GM23248 (cell line): ENCODE measurements at places on chromosomes 11 and 22.

GRCh38 chr11:92443199-92443598 is 218.6 kb downstream of the FAT3 start:
- no peaks in the 10 kb centered on the region for H3K4me1 ChIP-seq
- no peak for DNase-seq
- H3K4me3 ChIP-seq: no peak overlapping the region
- no peaks in the 10 kb centered on the region for H3K36me3 ChIP-seq
- H3K27me3 ChIP-seq: 0 out of 2 replicates have a peak, but pooled peaks cover 17% of the 10 kb centered on the region
- no peak overlapping the region for H3K27ac ChIP-seq

- no peaks in the 10 kb centered on the region for H3K4me1 ChIP-seq
- H3K36me3 ChIP-seq: peaks cover 36% of the 10 kb centered on the region
- no peak overlapping the region for H3K27ac ChIP-seq
- H3K4me3 ChIP-seq: no peak overlapping the region
- DNase-seq: no peak
- H3K27me3 ChIP-seq: no peaks in the 10 kb centered on the region
Observed at GRCh38 chr11:68181719-68182451, 31.2 kb downstream of the KMT5B start.

DNA sequence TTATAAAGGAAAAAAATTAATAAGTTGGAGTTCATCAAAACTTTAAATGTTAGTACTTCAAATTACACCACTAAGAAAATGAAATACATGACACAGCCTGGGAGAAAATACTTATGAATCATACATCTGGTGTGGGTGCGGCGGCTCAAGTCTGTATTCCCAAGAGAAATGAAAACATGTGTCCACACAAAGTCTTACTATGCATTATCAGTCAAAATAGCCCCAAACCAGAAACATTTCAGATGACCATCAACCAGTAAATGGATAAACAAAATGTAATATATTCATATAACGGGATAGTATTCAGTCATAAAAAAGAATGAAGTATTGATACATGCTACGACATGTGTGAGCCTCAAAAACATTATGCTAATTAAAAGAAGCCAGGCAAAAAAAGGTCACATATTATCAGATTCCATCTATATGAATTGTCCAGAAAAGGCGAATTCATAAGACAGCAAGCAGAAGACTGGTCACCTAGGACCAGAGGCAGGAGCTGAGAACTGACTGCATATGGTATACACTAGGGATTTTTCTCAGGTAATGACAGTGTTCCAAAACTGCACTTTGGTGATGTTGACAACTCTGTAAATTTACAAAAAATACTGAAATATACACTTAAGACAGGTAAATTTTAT is 5.3 kb upstream of the AKIP1 start:
- DNase-seq: peak; percentile 96
- peak overlapping the region; percentile 64 for H3K27ac ChIP-seq
- 0 out of 2 replicates have a peak overlapping the region, but pooled peaks have one; percentile 18 for H3K4me3 ChIP-seq

GRCh38 chr11:73321604-73322381 is 13.7 kb downstream of the ARHGEF17 start:
- DNase-seq: peak; percentile 66
- H3K27ac ChIP-seq: peak overlapping the region; percentile 74
- no peak overlapping the region for H3K4me3 ChIP-seq
- H3K36me3 ChIP-seq: no peaks in the 10 kb centered on the region
- H3K4me1 ChIP-seq: peaks cover 62% of the 10 kb centered on the region

- no peak overlapping the region for H3K27ac ChIP-seq
- H3K4me1 ChIP-seq: 0 out of 2 replicates have a peak, but pooled peaks cover 3% of the 10 kb centered on the region
- no peaks in the 10 kb centered on the region for H3K36me3 ChIP-seq
Observed at GRCh38 chr11:124839128-124839971, 25.9 kb upstream of the ROBO3 start.

DNA sequence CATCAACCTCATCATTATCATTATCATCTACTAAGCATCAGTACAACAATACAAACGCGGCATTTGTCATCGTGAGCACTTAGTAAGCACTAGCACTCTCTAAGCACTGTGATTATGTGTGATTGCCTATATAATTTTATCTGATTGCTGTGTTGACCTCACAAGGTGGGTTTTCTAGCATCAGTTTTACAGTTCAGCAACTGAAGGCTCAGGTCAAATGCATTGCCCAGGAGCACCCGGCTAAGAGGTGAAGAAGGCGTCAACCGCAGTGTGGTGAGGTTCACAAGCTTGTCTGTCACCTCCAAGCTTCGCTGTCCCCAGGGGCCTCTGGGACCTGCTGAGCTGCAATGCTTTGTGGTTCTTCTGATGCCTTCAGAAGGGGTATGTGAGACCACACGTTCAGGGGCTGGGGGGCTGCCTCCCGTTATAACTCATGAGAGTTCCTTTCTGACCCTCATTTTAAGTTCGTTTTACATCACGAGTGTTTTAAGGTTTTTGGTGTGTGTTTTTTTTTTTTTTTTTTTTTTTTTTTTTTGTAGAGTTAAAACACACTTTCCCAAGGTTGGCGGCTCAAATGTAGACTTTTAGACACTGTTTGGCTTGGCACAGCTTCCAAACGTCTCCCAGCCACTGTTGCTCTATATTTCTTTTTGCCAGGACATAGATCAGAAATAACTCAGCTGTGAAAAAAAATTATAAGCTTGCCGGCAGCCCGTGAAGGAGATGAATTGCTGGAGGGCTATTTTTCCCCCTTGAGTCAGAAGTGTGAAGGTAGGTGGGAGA is 33.8 kb upstream of the SCUBE1 start:
- DNase-seq: no peak
- H3K4me1 ChIP-seq: no peaks in the 10 kb centered on the region
- no peak overlapping the region for H3K4me3 ChIP-seq
- H3K36me3 ChIP-seq: no peaks in the 10 kb centered on the region

DNA sequence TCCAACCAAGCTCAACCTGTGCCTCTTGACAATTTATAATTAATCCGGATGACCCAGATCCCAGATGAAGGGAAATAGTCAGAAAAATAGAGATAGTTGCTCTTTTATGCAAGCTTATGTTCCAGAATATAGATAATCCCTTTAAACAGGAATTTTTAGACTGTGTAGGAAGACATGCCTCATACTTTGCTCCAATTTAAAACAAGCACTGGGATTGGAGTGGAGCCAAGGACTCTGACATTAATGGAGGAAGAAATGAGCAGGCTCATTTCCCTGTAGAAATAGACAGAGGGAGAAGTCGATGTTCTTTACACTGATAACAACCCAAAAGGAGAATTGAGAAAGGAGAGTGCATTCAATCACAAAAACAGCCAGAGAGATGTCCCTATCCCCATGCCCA is 70.1 kb upstream of the LRRC55 start:
- peaks cover 50% of the 10 kb centered on the region for H3K27me3 ChIP-seq
- H3K4me1 ChIP-seq: no peaks in the 10 kb centered on the region
- H3K4me3 ChIP-seq: no peak overlapping the region
- no peak for DNase-seq
- H3K36me3 ChIP-seq: no peaks in the 10 kb centered on the region

DNA sequence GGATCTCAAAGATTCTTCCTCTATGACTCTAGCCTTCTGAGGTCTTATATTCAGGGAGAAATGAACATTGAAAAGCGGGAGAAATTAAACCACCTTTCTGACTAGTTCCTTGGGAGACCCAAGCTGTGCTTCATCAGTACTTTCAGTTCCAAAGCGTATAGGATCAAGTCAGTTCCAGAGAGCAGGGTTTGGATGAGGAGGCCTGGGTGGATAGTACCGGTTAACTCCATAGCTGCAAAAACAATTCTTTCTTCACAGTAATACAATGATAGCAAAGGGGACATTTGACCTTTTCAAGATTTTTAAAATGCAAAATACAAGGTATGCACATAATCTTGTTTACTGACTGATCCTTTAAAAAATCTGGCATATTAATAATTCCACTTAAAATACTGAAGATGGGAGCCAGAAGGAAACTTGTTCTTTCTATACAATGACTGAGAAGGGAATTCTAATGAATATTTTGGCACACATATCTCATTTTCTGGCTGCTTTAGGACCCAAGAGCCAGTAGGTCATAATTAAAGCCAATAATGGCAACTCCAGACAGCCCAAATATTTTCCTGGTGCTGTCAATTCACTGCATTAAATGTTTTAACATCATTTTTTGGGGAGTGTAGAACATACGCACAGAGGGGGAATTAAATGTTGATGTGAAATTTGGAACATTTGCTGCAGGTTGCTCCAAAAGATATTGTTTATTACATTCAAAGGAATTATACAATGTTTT is 16.0 kb downstream of the ADM start:
- no peaks in the 10 kb centered on the region for H3K27me3 ChIP-seq
- no peak overlapping the region for H3K4me3 ChIP-seq
- H3K4me1 ChIP-seq: peaks cover 42% of the 10 kb centered on the region
- H3K36me3 ChIP-seq: no peaks in the 10 kb centered on the region

DNA sequence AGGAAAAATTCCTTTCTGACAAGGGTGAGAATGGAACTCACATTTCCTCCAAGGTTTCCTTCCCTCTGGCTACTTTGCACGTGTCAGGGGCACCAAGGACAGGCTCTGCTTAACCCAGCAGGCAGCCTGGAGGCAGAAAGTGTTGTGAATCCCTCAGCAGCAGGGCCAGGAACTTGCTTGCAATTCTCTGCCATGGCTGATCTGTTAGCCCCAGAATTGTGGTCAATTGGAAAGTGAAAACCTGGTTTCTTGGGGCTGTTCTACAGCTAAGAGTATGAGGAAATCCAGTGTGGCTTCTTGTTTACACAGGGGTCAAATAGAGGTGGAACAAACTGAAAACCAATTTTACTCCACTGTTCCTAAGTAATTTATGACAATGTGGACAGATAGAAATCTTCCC is 38.3 kb upstream of the CEP295 start:
- peaks cover 10% of the 10 kb centered on the region for H3K27me3 ChIP-seq
- no peaks in the 10 kb centered on the region for H3K4me1 ChIP-seq
- H3K27ac ChIP-seq: no peak overlapping the region
- H3K36me3 ChIP-seq: no peaks in the 10 kb centered on the region
- H3K4me3 ChIP-seq: no peak overlapping the region

DNA sequence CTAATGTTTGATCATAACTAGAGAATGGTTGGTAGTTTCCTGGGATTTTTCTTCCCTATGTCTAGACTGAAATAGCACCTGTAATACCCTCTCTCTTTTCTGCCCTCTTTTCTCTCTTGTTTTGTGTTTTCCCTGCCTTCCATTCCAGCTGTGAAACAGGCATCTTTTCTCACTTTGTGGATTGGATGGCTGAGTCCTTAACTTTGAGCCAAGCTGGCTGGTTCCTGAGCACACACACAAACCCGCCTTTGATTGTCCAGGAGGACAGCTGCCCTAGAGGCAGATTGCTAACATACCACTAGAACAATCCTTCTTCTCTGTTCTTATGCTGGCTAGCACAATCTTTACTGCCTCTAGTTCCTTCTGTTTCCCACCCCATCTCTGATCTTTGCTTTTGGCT is 17.7 kb downstream of the CTNND1 start:
- peak overlapping the region; percentile 58 for H3K4me3 ChIP-seq
- 0 out of 2 replicates have a peak, but pooled peaks cover 3% of the 10 kb centered on the region for H3K36me3 ChIP-seq
- peak overlapping the region; percentile 93 for H3K27ac ChIP-seq
- H3K4me1 ChIP-seq: peaks cover 51% of the 10 kb centered on the region
- no peaks in the 10 kb centered on the region for H3K27me3 ChIP-seq

DNA sequence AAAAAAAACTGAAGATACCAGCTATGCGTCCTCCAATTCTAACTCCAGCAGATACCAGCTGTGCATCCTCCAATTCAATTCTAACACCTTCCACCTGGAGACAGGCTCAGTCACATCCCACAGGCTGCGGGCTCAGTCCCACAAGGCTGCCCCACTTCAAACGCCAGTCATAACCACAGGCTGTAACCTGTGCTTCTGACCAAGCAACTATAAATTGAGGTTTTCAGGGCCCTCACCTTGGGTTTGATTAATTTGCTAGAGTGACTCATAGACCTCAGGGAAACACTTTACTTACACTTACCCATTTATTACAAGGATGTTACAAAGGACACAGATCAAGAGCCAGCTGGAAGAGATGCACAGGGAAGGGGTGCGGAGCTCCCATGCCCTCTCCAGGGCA is 32.4 kb upstream of the MSANTD2 start:
- no peaks in the 10 kb centered on the region; the same call in 1 of the 2 replicates for H3K27me3 ChIP-seq
- no peak for DNase-seq
- H3K27ac ChIP-seq: no peak overlapping the region

GRCh38 chr11:350723-351255 is 18.5 kb upstream of the B4GALNT4 start:
- H3K4me3 ChIP-seq: peak overlapping the region; percentile 6
- DNase-seq: peak; percentile 71
- H3K27me3 ChIP-seq: no peaks in the 10 kb centered on the region
- no peaks in the 10 kb centered on the region for H3K36me3 ChIP-seq

GRCh38 chr22:26320447-26320846 is 108.6 kb upstream of the ASPHD2 start:
- no peaks in the 10 kb centered on the region for H3K27me3 ChIP-seq
- H3K36me3 ChIP-seq: no peaks in the 10 kb centered on the region

- no peaks in the 10 kb centered on the region for H3K27me3 ChIP-seq
- H3K27ac ChIP-seq: no peak overlapping the region
- no peaks in the 10 kb centered on the region for H3K36me3 ChIP-seq
- no peaks in the 10 kb centered on the region for H3K4me1 ChIP-seq
Observed at GRCh38 chr11:34184505-34185015, 79.1 kb downstream of the NAT10 start.

DNA sequence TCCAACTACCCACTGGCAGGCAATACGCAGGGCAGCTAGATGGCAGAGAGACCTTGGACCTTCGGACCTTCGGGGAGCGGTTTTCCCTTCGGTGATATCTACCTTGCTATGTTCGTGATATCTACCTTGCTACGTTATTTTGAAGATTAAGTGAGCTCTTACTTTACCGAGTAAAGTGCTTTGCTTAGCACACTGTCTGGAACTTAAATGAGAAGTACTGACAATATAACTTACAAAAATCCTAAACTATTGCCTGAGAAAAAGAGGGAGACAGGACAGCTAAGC is 1.0 kb upstream of the PRDM10 start:
- DNase-seq: no peak
- H3K36me3 ChIP-seq: no peaks in the 10 kb centered on the region
- H3K27me3 ChIP-seq: no peaks in the 10 kb centered on the region
- peaks cover 13% of the 10 kb centered on the region for H3K4me1 ChIP-seq

GRCh38 chr11:44747316-44747715 is 20.6 kb downstream of the TSPAN18 start:
- H3K27me3 ChIP-seq: peaks cover 27% of the 10 kb centered on the region
- no peaks in the 10 kb centered on the region for H3K36me3 ChIP-seq
- peaks cover 4% of the 10 kb centered on the region; the same call in 1 of the 2 replicates for H3K4me1 ChIP-seq
- no peak overlapping the region for H3K27ac ChIP-seq
